ENCODE measurements at places on chromosomes 2 and 18. TPM values are rescaled to one million over a fixed set of nuclear protein-coding genes. Genes with fewer than 3 reads are reported as not detected.

DNA sequence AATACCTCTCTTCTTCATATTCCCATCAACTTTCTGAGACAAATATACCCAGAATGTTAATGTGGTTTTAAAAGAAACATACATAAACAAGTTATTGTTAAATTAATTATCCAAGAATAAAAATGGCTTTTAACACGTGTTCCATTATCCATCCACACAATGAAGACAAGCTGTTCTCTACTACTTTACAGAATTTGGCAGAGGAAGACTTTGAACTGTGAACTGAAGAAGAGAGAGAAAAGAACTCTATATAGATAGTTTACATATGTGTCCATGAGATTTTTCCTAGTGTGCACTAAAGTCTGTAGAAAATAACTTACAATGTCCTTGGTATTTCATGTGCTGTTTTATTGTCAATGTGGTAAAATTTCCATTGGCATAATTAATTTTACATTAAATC, 207.0 kb upstream of the COL3A1 start:
- DNase-seq = no peak

DNA sequence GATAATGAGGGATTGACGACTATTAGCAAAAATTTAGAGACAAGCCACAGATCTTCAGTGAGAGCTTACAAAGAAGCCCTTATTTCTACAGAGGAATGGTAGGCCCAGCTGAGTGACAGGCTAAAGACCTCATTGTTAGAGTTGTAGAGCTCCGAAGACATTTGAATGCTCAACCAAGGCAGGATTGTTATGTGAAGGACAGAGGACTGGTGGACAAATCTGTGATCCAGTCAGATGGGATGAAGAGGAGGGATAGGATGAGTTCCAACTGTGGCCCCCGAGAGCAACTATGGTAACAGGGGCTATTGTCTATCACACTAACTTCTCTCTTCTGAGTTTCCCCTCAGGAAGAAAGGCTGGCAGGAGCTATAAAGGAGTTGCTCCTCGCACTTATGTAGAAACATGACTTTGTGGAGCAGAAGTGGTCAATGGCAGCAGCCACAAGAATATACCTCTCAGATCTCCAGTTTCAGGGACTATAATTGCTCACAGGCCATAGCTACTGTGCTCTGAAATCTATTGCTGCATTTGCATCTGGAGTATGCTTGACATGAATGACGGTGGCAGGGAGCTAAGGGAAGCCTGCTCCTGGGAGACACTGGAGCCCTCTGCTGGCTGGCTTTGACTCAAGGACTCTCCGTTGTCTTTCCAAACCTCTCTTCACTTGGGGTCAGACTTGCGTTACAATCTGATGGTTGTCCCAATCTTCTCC, 50.3 kb upstream of the GREB1L start:
- peak; percentile 59 for DNase-seq

GRCh38 chr2:207015901-207016300, 76.6 kb downstream of the CPO start:
- DNase-seq = no peak

- no peak for DNase-seq
Measured at GRCh38 chr2:135893374-135893794, 17.1 kb upstream of the MCM6 start.

DNA sequence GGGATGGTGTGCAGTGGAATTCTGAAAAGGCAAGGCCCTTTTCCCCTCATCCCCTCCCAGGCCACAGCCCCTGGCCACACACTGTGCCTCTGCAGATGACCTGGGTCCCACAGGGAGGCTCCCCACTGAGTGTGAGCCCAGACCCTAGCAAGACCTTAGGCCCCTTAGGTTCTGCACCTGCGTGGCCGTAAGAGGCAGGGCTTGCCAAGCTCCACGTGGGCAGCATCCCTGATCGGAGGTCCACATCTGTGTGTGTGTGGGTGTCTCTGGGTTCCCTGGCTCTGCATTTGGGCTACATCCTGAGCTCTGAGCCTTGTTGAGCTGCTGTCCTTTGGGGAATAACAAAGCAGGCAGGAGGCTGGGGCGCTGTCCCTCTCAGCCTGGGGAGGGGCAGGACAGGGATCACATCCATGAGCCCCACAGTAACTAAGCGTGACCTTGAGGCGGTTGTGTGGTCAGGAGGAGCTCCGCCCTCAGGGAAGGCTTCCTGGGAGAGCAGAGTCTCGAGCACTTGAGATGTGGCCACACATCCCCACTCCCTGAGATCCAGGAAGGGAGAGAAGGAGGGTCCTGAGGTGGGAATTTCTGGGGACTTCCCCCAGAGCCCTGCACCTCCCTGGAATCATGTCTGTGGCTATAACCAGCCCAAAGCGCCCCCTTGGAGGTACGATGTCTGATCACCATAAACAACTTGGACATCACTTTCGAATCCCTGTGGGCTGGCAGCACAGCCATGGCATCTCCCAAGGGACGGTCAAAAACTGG, 84.8 kb downstream of the STPG4 start:
- DNase-seq = peak; percentile 93

GRCh38 chr2:231463698-231464575, at the start of gene NCL:
Gene NCL (minus strand): TSS chr2:231464484. CDS start chr2:231464353, 131 bp downstream.
- DNase-seq = peak; percentile 94

DNA sequence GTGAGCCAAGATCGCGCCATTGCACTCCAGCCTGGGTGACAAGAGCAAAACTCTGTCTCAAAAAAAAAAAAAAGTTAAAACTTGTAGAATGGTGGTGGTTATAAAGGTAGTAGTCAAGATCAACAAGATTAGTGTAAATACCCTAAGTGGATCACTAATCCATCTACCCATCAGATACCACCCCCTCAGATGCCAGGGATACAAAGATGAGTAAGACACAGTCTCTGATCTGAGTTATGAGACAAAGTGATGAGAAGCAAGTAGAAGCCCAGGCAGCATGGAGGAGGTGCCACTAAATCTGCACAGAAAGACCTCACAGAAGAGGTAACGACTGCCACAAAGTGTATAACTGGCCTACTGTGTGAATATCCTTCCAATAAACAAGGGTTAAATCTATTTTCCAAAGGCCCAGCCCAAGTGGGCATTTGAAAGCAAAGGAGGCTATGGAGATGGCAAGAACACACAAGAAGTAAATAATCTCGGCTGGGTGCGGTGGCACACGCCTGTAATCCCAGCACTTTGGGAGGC, 20.2 kb downstream of the NFE2L2 start:
- DNase-seq = no peak

DNA sequence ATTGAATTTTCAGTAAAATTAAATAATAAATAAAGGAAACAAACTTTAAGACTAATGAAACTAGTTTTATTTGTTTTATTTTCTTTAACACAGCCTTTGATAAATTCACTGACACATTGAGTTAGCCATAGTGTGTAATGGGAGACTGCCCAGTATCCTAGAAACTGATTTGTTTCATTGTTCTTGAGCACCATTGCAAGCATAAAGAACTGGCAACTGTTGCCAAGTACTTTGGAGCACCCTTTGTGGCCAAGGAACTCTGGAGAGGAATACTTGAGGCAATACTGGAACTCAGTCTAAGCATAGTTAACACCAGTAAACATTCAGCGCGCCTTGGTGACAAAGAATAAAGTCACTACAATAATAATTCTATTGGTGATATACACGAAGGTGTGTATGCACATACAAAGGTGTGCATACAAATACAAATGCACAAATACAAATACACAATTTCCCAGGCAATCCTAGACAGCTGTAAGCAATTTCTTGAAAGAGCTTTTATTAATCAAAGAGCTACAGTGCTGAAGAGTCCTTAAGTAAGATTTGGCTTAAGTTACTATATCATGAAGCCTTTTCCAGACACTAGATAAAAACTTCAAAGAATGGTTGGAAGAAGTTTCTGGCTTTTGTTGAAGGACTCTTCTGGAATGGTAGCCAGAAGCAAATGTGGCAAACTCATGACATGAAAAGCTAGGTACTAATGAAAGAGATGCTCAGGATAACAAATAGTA, 1371.2 kb downstream of the LRP1B start:
- DNase-seq = no peak

- no peak for DNase-seq
Measured at GRCh38 chr2:229858351-229858750, 63.5 kb downstream of the TRIP12 start.

GRCh38 chr2:207224791-207225482, 59.2 kb upstream of the KLF7 start:
- no peak for DNase-seq

DNA sequence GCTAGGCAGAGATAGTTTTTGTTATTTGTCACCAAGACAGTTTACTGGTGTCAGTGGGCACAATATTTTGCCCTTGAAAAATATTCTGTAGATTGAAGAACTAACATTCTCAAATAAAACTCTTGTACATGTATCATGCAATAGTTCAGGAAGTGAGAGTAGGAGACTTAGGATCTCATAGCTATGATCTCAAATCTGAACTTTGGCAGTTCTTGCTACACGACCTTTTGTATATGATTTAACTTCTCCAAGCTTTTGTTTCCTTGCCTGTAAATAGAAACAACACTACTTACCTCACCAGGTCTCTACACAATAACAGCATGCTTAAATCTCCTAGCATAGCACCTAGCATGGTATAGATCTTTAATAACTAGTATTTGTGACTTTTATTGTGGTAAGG, 219.9 kb downstream of the ICOS start:
- DNase-seq = no peak

The GKN1 gene
- total RNA-seq = not detected

The CNTNAP5 gene
- total RNA-seq = not detected

The EMILIN1 gene
- 0.10 TPM for total RNA-seq

The SNED1 gene
- 5.2 TPM for total RNA-seq

The CTAGE1 gene
- not detected for total RNA-seq

The TWSG1 gene
- total RNA-seq = 92.5 TPM

The TFCP2L1 gene
- 0.26 TPM for total RNA-seq

The HOXD8 gene
- total RNA-seq = 11.6 TPM

Data from A172 (cell line).